ENCODE measurements at places on chromosomes 1 and 21.
A peak's percentile ranks its signal among the peaks of the same experiment; 100 is the strongest.

DNA sequence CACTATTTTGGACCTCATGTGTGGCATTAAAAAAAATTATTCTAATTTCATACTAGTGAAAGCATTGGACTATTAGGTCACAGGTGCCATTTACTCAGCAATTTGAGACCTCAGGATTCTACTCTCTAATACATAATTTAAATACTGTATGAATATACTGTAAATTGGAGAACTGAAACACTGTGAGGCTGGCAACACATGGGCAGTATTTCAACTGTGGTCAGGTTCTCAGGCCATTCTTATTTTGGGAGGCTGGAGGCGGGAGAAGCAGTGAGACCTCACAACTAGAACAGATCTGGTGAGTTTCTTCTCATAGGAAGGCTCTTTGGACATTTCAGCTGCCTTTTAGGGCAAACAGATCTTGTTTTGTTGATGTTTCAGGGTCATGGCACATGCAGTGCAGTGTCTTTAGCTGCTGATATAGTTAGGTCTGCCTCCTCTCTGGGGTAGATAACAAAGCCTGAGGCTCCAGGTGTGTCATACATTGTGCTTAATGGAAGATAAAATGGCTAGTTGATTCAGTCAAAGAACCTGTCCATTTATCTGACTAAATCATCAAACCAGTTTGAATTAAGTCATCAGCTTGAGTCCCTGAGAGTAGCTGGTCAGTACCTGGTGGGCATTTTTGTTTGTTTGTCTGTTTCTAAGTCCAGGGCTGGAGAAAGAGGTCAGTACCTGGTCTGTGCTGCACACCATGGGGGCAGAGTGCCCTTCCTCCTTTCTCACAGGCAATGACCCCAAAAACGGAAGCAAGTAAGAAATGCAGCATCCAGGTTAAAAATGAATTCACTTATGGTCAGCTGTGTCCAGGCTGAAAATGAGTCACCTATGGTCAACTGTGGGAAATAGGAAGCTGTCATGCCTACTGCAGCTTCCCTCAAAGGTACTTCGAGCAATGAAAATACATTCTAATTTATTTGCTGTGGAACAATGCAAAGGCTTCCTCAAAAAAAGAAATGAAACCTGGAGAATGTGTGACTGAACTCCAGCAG lies 216.2 kb downstream of the SDCCAG8 start:
- DNase-seq, result no peak

DNA sequence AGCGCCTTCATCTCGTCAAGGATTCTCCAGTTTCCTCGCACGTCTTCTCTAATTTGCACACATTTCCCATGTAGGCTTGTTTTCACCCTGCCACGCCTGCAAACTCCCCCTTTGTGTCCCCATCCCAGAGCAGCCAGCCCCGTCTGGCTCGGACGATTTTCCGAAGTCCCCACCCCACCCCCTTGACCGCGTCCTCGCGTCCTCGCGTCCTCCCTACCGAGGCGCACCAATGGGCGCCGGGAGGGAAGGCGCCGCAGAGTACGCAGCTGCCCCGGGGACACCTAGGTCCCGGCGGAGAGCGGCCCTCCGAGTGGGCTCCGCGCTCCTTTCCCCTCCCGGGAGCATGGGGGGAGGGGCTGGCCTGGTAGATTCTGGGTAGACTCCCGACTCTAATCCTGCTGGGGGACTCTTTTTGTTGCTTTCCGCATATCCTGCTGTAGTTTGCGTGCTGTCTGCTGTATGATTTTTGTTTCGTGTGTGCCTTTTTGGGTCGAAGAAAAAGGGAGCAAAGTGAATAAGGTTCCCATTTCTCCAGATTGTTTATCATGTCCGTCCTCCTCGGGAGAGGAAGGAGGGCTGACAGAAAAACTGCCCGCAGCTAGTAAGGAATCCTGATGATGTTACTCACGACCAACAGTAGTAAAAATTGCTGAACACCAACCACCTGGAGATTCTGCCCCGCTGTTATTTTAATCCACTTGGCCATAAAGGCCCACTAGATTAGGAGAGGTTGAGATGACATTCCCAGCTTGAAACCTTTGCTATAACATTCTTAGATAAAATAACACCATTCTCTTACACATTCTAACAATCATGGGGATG lies 1.5 kb downstream of the CACHD1 start:
- no peak for DNase-seq

DNA sequence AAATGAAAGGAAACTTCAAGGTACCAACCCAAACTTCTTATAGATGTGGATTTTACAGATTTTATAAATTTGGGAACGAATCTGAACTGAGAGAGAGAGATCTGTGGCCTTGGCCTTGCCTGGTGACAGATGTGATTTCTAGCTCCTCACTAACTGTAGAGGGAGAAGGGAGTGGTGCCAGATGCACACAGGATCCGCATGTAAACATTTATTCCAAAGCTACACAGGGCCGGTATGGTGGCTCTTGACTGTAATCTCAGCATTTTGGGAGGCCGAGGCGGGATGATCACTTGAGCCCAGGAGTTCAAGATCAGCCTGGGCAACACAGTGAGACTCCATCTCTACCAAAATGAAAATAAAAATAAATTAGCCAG lies 77.1 kb downstream of the PGBD5 start:
- DNase-seq, result no peak

DNA sequence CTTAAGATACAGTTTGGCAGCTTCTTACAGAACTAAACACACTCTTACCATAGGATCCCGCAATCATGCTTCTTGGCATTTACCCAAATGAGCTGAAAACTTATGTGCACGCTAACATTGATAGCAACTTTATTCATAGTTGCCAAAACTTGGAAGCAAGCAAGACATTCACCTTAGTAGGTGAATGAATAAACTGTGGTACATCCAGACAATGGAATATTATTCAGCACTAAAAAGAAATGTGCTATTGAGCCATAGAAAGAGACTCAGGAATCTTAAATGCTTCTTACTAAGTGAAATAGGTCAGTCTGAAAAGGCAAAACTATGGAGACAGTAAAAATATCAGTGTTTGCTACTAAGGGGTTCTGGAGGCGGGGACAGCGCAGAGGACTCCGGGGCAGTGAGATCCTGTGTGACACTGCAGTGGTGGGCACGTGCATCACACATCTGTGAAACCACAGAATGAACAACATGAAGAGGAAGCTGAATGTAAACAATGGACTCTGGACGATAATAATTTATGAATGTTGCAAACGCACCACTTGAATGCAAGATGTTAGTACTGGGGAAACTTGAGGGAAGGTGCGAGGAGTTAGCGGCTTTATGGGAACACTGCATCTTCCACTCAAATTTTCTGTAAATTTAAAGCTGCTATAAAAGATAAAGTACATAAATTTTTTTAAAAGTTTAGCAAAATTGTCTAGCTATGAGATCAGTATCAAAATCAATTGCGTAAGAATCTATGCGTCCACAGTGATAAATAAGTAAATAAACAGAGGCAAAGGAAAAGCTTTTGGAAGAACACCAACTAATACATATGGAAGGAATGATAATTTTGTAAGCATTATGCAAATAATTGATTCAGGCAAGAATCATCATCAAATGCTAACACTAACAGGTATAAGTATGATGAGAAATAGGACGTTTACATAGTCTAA lies 15.4 kb upstream of the SPATC1L start:
- no peak for DNase-seq

- no peak for DNase-seq
These were observed 28.2 kb downstream of the CTNNBIP1 start for GRCh38 chr1:9881838-9882249.

- no peak for DNase-seq
These were observed 64.6 kb upstream of the AK4 start for GRCh38 chr1:65083263-65083896.

DNA sequence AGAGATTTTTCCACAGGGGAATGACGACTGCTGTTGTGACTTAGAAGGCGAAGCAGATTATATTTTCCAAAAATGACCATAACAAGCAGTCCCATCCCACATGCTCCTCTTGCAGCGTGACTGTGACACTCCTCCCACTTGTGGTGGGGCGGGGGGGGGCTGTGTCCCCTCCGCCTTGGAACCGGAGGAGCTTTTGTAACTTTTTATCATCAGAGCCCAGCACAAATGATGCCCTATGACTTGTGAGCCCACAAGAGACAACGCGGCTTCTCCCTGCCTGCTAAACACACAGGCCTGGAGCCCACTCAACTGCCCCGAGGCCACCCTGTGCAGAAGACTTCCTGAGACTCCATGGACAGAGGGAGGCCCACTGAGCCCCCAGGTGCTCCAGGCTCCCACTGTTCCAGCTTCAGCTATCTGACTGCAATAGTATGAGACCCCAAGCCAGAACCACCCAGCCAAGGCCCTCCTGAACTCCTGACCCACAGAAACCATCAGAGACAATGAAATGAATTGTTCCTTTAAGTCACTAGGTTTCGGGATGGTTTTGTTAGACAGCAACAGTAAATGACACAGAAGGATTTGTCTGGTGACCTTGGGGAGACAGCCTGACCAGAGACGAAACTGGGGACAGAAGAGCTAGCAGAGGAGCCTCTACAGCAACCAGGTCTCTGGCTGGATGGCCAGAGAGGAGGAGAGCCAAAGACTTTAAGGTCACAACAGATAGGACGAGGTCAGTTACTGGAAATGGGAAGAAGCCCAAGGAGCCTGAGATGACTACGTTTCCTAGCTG lies 58.8 kb downstream of the CAPZB start:
- DNase-seq, result no peak

DNA sequence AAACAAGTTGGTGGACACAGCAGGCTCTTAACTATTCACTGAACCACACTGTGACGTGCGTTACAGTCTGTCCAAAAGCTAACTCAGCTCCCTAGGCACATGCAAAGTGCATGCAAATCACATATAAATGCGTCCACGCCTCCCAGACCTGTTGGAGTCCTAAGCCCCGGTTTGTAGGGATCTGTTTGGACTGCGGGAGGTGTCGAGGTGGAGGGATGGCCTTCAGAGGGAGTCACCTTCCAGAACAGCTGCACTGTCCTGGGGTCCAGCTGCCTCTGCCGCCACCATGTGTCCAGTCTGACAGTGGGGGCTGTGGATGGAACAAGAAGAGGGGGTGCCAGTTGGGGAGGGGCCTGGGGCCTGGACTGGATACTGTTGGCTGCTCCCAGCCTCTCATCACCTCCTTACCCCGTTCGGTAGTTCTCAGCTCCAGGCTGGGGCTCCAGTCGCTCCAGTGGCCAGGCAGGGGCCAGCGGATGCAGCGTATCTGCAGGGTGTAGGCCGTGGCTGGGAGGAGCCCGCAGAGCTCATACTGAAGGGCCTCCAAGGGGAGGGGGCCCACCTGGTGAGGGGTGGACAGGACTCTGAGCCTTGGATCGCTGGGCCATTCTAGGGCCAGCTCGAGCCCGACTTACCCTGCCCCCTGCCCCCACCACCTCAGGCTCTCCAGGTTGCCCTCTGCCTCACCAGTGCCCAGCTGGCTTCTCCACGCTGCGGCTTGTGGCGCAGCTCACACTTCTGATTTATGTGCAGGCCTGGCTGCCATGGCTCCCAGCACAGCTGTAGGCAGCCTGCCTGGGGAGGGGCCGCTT lies 7.9 kb upstream of the MRPS15 start:
- DNase-seq, result no peak

- no peak for DNase-seq
These were observed 92.9 kb upstream of the TTC39A start for GRCh38 chr1:51423073-51423821.

GRCh38 chr1:172821609-172822274 lies 162.8 kb downstream of the FASLG start:
- DNase-seq, result no peak

DNA sequence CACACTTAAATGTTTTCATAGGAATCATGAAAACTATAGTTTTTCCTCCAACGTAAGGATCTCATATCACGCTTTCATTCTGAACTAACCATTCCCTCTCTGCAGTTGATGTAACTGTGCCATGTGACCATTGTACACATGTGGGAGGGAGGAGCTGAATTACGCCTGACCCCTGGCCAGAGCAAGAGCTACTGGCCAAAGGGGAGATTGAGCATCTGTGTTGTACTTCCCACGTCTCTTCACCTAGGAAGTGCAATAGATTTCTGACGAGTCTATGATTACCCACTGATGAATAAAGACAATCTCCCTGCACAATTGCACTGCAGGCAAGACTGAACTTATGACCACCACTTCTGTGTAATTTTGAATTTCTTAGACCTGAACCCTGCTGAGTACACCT lies 24.0 kb downstream of the PTPRC start:
- no peak for DNase-seq

GRCh38 chr1:78553859-78554258 lies 63.1 kb downstream of the PTGFR start:
- peak; percentile 5 for DNase-seq

DNA sequence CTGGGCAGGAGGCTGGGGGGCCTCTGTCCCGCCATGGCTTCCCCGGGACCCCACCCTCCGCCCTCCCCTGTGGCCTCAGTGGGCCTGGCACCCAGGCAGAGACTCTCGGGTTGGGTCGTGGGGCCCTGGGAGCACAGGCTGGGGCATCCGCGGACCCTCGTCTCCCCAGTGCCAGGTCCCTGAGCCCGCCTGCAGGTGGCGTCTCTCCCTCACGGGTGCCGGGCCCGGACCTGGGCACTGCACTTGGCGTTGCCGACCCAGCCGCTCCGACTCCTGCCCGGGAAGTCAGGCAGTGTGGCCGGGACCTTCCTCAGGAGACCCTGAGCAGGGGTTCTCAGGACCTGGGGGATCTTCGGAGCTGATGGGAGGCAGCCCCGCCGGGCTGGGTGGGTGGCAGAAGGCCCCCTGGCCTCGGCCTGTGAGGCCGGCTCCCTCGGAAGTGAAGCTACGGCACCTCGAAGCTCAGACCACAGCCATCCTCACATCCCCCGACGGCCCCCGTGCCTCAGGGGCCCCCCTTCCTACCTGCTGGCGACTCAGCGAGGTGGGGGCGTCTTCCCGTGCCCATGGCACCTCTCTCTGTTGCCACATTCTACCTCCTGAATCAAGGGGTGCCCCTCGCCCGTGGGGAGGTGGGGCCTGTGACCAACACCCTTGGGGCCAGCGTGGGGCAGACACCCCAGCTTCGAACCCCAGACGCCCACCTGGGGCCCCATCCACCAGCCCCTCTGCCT lies 6.4 kb upstream of the C1orf159 start:
- peak; percentile 69 for DNase-seq

GRCh38 chr1:15417059-15417934 lies 7.6 kb downstream of the EFHD2 start:
- no peak for DNase-seq

DNA sequence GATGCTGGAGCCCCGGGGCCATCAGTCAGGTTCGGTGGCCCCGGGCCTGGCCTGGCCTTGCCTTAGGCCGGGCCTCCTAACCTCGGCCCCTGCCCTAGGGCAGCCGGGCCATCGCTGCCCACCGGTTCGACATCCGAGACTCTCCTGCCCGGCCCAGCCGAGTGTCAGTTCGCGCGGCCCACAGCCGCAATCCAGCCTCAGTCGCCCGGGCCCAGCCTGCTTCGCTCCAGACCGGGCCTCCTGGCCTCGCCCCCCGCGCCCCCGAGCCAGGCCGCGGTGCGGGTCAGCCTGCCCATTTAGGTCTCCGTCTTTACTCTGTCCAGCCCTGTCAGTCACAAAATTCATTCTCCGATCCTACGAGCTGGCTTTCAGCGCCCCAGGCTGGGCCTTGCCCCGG lies 777 bp downstream of the LRRC41 start:
- no peak for DNase-seq
